ENCODE measurements at places on chromosomes 11 and 22.

DNA sequence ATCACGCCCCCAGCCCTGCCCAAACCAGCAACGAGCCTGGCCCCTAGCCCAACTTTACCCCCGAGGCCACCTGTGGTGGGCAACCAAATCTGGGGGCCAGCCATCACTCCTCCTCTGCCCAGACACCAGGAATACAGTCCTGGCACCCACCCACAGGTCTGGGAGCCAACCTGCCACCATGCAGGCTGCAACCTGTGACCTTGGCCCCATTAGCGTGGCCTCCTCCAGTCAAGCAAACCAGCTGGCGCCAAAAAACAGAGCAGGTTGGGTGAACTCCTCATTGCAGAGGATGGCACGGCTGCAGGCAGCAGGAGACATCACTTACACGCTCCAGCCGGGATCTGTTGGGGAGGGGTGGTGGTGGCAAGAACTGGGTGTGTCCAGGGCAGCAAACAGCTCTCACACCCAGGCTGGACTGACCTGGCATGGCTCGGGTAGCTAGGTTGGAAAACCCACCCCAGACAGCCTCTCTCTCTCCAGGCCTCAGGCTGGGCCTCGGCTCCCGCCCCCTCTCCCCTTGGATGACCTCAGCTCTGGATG, 65.5 kb upstream of the TCF20 start:
- DNase-seq = no peak

- no peak for DNase-seq
Measured at GRCh38 chr11:125001079-125001778, 47.2 kb downstream of the CCDC15 start.

- no peak for DNase-seq
Measured at GRCh38 chr11:118086913-118087768, at the start of gene SMIM35. TSS of gene SMIM35 (minus strand) at chr11:118086963. CDS start at chr11:118086757, 206 bp downstream.

DNA sequence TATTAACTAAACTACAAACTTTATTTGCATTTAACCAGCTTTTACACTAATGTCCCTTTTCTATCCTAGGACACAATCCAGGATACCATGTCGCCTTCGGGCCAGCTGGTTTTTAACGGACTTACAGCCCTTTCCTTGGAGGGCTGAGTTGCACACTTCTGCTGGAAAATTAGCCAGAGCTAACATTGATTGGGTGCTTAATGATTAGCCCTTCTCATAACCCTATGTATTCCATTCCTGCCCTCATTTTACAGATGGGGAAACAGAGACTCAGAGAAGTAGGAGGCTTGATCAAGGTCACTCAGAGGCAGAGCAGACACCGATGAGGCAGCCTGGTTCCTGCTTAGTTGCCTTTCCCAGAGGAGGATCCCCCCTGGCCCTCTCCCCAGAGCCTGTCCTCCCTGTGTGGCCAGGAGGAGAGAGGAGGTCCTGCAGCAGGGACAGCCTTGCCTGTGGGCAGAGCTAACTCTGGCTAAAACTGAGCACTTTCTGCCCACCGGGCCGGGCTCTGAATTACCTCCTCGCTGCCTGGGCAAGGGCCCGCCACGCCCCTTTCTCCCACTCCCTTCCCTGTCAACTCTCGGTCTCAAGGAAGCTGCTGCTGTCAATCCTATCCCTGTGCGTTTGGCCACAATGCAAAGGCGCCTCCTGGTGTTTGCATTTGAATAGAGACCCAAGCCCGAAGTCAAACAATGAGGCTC, 59.6 kb upstream of the PAX6 start:
- DNase-seq = peak; percentile 3

DNA sequence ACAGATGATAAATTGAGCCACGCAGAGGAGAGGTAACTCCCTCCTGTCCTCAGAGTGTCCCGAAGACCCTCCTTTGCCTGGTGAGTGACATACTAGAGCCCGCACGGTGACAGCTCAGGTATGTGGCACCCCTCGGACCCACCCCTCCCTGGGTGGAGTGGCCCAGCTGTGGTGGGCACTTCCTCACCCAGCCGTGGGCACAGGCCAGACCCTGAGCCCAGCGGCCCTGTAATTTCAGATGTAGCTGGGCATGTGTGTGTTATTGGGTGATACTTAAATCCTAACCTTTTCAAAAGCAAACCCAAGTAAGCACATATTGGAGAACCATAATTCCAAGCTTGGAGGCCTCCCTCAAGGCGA, 93.2 kb downstream of the WNT7B start:
- no peak for DNase-seq

DNA sequence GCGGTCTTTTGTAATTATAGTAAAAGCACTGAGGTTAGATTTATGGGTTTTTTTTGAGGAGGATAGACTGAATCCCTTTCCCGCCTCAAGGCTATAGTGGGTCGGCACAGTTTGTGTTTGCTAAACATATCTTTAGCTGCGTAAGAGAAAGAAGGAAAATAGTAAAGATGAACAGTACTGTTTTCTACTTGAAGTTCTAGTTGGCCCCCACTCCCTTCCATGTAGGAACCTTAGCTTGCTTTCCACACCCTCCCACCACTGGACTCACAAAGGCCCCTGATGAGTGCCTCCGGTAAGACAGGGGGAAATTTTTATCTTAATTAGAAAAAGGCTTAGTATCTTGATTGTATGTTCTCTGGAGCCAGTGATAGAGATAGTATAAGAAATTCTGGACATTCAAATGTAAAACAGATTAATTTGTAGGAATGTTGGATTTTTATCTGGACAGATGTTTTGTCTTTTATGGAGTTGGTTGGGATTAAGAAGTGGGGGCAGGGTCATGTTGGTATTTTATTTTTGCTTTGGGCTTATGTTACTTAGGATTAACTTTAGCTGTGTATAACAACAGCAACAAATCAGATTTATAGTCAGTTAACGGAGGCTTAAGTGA, 49.4 kb downstream of the PTPRJ start:
- DNase-seq = no peak

- DNase-seq = no peak
Measured at GRCh38 chr11:104105155-104105554, 58.8 kb downstream of the PDGFD start.

DNA sequence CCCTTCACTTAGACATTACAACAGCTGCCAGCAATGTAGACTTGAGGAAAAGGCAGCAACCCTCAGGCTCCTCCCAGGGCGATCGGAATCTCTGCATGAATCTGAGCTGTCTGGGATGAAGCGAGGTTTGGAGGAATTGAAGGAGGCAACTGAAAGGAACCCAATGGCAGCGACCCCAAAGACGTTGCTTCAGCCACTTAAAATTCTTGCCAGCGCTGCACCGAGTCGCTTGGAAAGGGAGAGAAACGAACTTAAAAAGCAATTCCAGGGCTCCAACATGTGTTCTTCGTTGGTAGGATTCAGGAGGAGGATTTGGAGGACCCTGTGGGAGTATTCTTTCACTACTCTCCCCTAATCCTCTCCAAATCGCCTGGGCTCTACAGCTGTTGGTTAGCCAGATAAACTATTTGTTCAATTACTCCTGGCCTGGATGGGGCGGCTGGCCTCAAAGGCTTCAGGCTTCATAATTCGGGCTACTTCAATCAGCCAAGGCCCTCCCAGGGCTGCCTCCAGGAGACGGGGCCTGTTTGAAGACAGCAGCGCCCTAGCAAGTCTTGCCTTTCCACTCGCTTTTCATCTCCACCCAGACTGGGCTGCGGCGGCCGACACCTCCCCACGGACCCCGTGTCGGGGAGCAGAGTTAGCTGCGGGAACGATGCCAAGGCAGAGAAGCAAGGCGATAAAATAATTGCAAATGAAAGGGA, 72.4 kb upstream of the TMEM45B start:
- DNase-seq = no peak

- no peak for DNase-seq
Measured at GRCh38 chr11:15878756-15879155, 477.6 kb downstream of the SOX6 start.

DNA sequence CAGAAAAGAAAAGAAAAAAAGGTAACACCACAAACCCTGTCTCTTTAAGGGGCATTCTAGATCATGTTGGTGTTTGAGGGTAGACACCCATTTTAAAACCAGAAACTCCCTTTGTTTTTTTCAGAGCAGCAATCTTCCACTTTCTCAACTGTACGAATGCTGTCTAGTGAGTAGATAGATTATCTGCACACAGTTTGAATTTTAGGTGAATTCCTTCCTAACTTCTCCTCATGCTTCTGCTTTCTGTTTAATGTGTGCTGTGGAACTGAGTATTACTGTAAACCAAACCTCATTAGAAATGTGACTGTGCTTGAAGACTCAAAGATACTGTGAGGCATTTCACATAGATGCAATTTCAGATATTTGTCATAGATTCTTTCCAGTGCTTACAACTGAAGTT, 102.4 kb downstream of the PRMT3 start:
- no peak for DNase-seq

DNA sequence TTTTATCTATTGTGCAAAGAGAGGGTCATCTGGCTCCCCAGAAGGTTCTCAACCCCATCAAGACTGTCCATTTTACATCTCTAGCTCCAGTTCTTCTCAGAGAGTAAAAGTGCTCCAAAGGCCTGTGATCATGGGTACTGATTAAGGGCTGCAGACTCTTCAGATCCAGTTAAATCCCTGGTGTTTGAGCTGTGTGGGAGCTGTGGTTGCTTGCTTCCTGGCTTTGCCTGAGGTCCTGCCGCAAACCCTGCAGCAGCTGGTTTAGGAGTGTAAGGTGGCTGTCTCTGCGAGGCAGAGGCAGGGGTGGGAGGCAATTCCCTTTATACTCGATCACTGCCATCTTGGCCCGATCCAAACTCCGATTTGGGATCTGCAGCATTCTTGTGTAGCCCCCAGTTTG, 1.2 kb downstream of the MRPL17 start:
- no peak for DNase-seq

- DNase-seq = no peak
Measured at GRCh38 chr22:28019360-28019759, 100.3 kb upstream of the PITPNB start.

- DNase-seq = no peak
Measured at GRCh38 chr11:119483341-119483880, 60.4 kb upstream of the THY1 start.
